ENCODE measurements at places on chromosomes 5 and 9. TPM values are rescaled to one million over a fixed set of nuclear protein-coding genes. Genes with fewer than 3 reads are reported as not detected.

The TBCA gene
- 207 TPM for total RNA-seq

DNA sequence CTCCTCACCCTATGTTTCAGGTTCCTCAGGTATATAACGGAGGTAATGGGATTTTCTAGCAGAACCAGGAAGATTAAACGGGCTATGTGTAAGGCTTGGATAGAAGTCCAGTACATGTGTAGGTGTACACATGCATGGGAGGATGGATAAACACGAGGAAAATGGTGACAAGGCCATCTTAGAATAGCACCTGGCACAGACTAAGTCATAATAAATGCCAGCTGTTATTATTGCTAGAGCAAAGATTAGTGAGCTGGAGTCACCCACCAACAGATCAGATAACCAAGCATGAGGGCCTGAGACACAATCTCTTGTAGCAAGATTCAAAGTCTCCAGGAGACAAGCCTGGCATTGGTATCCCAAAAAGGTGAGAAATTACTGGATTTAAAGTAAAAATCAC lies 21.1 kb downstream of the SPOCK1 start:
- no peaks in the 10 kb centered on the region for H3K4me1 ChIP-seq
- H3K4me3 ChIP-seq = no peak overlapping the region
- H3K27me3 ChIP-seq = peaks cover 7% of the 10 kb centered on the region
- H3K27ac ChIP-seq = no peak overlapping the region
- no peak for DNase-seq
- no peaks in the 10 kb centered on the region for H3K36me3 ChIP-seq

- no peak overlapping the region for H3K4me3 ChIP-seq
- H3K27ac ChIP-seq = no peak overlapping the region
- H3K27me3 ChIP-seq = no peaks in the 10 kb centered on the region
- H3K36me3 ChIP-seq = no peaks in the 10 kb centered on the region
These were observed 1576.5 kb downstream of the EFNA5 start for GRCh38 chr5:106094204-106094607.

The ZBTB43 gene
- 10.6 TPM for total RNA-seq

- no peak overlapping the region for H3K27ac ChIP-seq
- DNase-seq = no peak
- H3K4me1 ChIP-seq = no peaks in the 10 kb centered on the region
- H3K4me3 ChIP-seq = no peak overlapping the region
- H3K27me3 ChIP-seq = peaks cover 27% of the 10 kb centered on the region
These were observed 14.7 kb upstream of the CSF1R start for GRCh38 chr5:150101023-150101422.

GRCh38 chr5:157463621-157464518 lies 3.9 kb downstream of the NIPAL4 start:
- H3K27me3 ChIP-seq = peaks cover 24% of the 10 kb centered on the region
- H3K27ac ChIP-seq = peak overlapping the region; percentile 80
- H3K4me3 ChIP-seq = peak overlapping the region; percentile 0
- peaks cover 40% of the 10 kb centered on the region for H3K4me1 ChIP-seq

- H3K27ac ChIP-seq = no peak overlapping the region
- H3K4me1 ChIP-seq = no peaks in the 10 kb centered on the region
- no peaks in the 10 kb centered on the region for H3K36me3 ChIP-seq
- DNase-seq = no peak
These were observed 83.9 kb downstream of the SPOCK1 start for GRCh38 chr5:137415231-137415681.

DNA sequence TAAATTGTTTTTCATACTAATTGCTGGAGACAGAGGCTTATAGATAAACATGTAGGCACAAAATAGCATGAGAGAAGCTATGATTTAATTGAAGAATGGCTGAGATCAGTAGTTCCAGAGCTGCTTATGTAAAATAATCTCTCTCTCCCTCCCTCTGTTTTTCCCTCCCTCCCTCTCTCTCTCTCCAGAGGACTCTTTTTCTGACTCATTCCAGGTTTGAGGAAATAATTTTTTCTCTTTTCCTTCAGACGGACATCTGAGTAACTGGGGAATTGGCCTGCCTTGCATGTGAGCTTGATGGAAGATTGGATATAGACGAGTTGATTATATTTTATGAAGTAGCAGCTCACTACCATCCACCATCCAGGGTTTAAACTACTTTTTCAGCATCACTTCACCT lies 35.5 kb downstream of the KCTD16 start:
- no peak for DNase-seq
- no peaks in the 10 kb centered on the region for H3K36me3 ChIP-seq
- no peak overlapping the region for H3K4me3 ChIP-seq
- H3K4me1 ChIP-seq = peaks cover 8% of the 10 kb centered on the region

GRCh38 chr5:136808756-136809155 lies 443.4 kb upstream of the TRPC7 start:
- no peaks in the 10 kb centered on the region for H3K36me3 ChIP-seq
- no peak overlapping the region for H3K4me3 ChIP-seq
- DNase-seq = no peak
- peaks cover 2% of the 10 kb centered on the region for H3K4me1 ChIP-seq
- no peak overlapping the region for H3K27ac ChIP-seq
